ENCODE measurements at places on chromosomes 3 and 15.

GRCh38 chr3:174023421-174023820 lies 625.9 kb downstream of the NLGN1 start:
- no peak for DNase-seq

DNA sequence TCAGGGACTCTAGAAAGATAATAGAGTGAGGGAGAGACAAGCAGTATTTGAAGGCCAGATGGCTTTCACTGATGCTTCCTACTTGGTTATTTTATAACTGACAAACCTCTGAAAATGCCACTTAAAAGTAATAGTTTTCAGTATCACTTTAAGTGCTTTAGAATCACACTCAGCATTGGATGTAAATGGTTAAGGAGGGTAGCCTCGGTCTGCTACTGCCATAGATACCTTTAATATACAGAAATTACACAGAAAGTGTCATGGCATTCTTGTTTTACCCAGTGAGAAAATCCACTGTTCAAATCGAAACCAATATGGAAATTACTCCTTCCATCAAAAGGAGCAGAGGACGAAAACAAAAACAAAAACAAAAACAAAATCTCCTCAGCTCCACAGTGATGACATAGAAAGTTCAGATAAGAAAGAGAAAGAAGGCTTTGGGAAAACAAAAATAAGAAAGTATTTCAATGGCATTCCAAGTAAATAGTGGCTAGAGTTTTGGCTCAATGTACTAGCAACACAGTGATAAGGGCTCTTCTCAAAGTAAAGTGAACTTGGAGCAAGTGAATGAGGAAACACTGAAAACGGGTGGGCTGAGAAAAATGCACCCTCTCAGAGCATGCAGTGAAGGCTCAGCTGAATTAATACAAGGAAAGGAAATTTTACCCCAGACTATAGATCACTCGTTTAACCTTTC lies 43.2 kb upstream of the CD47 start:
- DNase-seq: no peak

GRCh38 chr15:90451053-90451850 lies 63.2 kb downstream of the IQGAP1 start:
- DNase-seq: no peak

- DNase-seq: no peak
Observed at GRCh38 chr3:85432081-85432480, 473.3 kb downstream of the CADM2 start.

DNA sequence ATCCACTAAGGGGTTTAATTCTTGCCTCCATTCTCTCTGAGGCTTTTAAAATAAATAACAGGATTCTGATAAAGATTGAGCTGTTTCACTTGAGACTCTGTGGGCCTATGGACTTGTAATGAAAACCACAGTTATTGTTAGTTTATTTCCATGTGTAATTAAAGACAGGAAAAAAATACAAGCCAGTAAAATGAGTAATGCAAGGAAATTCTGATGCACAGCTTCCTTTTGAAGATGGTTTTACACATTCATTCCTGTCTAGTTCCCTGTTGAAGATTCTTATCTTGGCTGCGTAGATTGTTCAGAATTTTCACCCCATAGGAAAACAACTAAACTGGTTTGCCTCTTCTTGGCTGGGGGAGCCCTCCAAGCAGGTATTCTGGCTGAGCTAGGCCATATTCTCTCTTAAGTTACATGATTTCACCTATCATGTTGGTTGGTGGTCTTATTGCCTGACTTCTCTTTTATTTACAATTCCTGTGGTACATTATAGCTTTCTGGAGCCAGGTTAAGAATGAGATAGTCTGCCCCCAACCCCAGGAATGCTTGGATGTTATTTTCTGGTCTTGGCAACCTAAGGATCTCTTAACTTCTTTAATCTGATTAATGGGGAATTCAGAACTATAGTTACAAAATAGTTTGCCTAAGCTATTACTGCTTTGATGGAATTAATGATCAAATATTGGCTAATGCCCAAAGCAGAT lies 67.6 kb downstream of the MITF start:
- no peak for DNase-seq

- no peak for DNase-seq
Observed at GRCh38 chr15:50911001-50911400, 2.5 kb downstream of the AP4E1 start.

DNA sequence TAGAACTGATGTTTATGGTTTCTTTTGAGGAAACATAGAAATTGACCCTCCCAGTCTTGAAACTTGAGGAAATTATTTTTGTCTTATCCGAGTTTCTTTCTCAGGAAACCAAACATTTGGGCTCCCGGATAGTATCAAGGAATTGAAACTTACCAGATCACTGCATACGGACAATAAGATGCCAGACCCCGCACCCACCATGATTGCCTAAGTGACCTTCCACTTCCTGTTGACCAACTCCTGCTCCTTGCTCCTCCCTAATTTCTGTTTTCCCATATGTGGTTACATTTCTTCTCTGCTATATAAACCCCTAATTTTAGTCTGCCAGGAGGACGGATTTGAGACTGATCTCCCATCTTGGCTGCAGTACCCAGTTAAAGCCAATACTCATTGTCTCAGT lies 118.4 kb upstream of the TPRG1 start:
- no peak for DNase-seq

DNA sequence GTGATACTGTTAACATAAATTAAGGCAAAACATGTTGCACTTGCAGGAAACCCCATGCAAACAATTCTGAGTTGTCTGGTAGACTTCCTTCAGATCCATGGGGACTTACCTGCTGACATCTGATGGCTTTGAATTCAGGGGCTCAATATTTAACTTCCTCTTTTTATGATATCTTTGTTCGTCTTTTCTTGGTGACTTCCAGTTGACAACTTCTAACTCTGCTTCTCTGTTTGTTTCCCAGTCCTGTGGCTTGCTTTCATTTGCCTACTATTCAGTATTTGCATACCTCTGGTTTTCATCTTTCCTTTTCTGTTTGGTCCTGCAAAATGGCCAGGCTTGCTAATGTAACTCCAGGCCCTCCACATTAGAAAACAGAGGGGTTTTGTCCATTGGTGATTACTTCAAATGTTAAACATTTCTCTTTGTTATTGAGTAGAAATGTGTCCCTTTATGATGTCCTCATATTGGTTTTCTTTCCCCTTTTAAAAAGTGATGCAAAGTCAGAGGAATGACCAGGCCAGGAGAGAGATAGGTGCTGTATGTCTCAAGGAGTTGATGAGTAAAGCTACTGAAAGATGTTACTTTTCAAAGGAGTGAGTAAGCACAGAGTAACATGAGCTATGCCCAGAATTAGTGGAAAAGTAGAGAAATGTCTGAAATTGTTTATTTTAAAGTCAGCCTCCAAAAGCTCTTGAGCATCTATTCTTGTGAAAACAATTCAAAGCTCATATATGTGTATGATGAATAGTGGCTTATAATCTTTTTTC lies 335.9 kb downstream of the LPP start:
- DNase-seq: no peak
